Spleen (tissue), 13 donors: ENCODE measurements at places on chromosomes 4 and X.

- peaks cover 20% of the 10 kb centered on the region for H3K4me1 ChIP-seq
- no peaks in the 10 kb centered on the region for H3K27me3 ChIP-seq
- no peaks in the 10 kb centered on the region for H3K36me3 ChIP-seq
Measured at GRCh38 chr4:26220696-26221095, 100.1 kb upstream of the RBPJ start.

DNA sequence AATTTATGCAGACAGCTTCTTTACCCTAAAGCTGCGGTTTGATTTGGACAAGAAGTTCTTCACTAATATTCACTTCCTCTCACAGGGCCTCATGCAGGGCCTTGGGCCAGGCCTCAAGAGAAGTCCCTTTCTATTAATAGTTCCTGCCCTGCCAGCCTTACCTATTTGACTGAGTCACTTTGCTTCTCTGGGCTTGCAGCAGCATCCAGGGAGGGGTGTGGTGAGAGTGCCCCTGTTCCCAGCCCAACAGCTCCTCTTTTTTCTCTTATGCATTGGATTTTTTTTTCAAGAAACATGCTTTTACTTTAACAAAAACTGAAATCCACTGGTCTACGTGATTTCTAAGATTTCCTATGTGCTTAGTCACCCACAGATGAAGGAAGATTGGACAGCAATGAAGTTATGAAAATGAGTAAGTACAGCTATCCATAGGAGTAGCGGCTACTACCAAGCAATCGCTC lies 26.7 kb downstream of the FAM156B start:
- H3K4me3 ChIP-seq: no peak overlapping the region
- no peaks in the 10 kb centered on the region for H3K36me3 ChIP-seq
- DNase-seq: peak; percentile 70
- no peaks in the 10 kb centered on the region for H3K27me3 ChIP-seq
- peak overlapping the region; percentile 45 for H3K27ac ChIP-seq

GRCh38 chrX:44451056-44451455 lies 91.6 kb downstream of the FUNDC1 start:
- no peaks in the 10 kb centered on the region for H3K4me1 ChIP-seq
- no peak overlapping the region for H3K27ac ChIP-seq
- H3K36me3 ChIP-seq: no peaks in the 10 kb centered on the region
- DNase-seq: no peak
- no peaks in the 10 kb centered on the region for H3K27me3 ChIP-seq

DNA sequence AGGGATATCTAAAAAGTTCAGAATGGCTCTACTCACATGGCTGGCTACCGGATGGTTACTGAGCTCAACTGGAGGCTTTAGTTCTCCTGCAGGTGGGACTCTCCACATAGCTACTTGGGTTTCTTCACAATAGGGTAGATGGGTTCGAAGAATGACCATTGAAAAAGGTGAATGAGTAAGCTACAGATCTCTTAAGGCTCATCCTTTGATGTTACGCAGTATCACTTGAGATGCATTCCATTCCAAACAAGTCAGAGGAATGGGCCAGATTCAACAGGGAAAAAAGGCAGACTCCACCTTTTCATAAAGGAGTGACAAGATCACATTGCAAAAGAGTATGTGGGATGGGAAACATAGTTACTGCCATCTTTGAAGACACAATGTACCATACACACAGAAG lies 52.6 kb downstream of the DDX53 start:
- H3K36me3 ChIP-seq: no peaks in the 10 kb centered on the region
- no peaks in the 10 kb centered on the region for H3K27me3 ChIP-seq
- DNase-seq: no peak

DNA sequence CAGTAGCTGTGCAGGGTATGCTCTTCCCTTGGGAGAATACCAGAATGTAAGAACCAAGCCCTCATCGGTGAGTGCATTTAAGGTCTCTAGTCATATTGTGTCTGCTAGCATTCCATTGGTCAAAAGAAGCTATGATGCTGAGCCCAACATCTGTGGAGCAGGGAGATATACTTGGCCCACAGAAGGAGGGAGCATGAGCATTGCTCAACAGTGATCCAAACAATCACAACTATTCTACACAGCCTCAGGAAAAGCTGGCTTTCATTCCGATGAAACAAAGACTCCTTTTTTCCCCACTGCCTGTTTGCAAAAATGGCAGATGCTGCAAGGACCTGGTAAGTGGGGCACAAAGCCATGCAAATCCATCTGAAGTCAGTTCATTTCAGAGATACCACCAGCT lies 80.6 kb upstream of the DHX15 start:
- no peak for DNase-seq
- no peaks in the 10 kb centered on the region for H3K4me1 ChIP-seq
- no peaks in the 10 kb centered on the region for H3K27me3 ChIP-seq
- no peaks in the 10 kb centered on the region for H3K36me3 ChIP-seq
- H3K4me3 ChIP-seq: no peak overlapping the region

DNA sequence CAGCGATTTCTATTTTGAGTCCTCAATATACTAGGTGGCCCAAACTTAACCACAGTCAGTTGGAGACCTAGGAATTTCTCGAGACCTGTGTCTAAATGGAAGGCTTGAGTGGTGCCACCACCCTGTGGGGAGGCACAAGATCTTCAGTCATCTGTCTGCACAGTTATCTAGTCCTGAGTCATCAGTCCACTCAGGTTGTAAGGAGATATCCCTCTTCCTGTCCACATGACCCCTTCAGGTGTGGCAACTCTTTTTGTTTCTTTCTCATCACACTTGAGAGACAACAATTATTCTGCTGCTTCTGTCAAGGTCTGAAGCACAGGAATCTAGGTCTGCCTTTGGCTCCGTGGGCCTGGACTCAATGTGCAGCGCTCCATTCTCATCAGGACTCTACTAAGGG lies 64.4 kb upstream of the IBSP start:
- H3K27me3 ChIP-seq: no peaks in the 10 kb centered on the region
- H3K36me3 ChIP-seq: no peaks in the 10 kb centered on the region

DNA sequence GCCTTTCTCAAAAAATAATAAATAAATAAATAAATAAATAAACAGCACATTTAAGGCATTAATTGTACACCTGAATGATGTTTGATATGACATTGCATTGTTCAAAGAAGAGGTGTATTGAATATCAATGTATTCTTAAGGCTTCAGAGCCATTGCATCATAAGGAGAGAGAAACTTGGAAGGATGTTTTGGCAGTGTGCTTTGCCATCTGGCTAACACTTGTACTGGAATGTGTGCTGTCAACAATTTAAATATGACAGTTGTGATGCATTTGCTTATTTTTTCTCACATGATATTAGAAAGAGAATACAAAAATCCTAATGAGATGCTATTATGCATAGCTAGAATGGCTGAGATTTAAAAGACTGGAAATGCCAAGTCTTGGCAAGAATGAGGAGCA lies 67.8 kb downstream of the FAM133A start:
- no peak overlapping the region for H3K4me3 ChIP-seq
- H3K27me3 ChIP-seq: no peaks in the 10 kb centered on the region
- H3K4me1 ChIP-seq: no peaks in the 10 kb centered on the region
- H3K36me3 ChIP-seq: no peaks in the 10 kb centered on the region
- H3K27ac ChIP-seq: no peak overlapping the region
- DNase-seq: no peak

GRCh38 chrX:133983974-133984845 lies 1.2 kb downstream of the GPC3 start:
- no peak overlapping the region for H3K4me3 ChIP-seq
- H3K36me3 ChIP-seq: no peaks in the 10 kb centered on the region
- no peak overlapping the region for H3K27ac ChIP-seq
- peaks cover 11% of the 10 kb centered on the region for H3K4me1 ChIP-seq
- peaks cover 56% of the 10 kb centered on the region for H3K27me3 ChIP-seq
- DNase-seq: peak; percentile 67

DNA sequence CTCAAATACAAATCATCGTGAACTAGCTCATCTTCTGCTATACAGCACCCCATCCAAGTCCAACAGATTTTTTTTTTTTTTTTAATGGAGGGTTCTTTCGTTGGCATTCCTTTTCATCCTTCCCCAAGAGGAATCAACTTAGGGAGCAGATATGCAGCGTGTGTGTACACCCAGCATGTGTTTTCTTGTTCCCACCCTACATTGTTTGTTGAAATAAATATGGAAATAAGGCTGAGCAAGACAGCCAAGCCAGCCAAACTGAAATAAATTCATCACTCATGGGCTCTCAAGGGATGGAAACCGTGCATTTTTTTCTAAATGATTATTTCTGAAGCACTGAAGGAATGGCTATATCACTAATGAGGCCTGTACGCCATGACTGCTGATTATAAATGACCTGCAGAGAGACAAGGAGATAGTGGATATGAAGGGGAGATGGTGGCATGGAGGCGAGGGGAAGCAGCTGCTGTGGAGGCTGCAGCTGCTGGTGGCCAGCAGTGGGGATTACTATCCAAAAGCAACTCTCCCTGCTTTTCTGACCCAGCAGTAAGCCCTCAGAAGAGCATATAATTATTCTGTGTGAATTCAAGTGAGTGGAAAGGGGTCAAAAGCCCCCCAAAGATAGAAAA lies 173.9 kb downstream of the MGST2 start:
- H3K27me3 ChIP-seq: no peaks in the 10 kb centered on the region
- DNase-seq: no peak
- no peaks in the 10 kb centered on the region for H3K36me3 ChIP-seq
- no peak overlapping the region for H3K27ac ChIP-seq
- no peaks in the 10 kb centered on the region for H3K4me1 ChIP-seq

- no peaks in the 10 kb centered on the region for H3K4me1 ChIP-seq
- H3K36me3 ChIP-seq: no peaks in the 10 kb centered on the region
- DNase-seq: no peak
- no peak overlapping the region for H3K27ac ChIP-seq
Measured at GRCh38 chr4:98711526-98711925, 53.1 kb upstream of the TSPAN5 start.

DNA sequence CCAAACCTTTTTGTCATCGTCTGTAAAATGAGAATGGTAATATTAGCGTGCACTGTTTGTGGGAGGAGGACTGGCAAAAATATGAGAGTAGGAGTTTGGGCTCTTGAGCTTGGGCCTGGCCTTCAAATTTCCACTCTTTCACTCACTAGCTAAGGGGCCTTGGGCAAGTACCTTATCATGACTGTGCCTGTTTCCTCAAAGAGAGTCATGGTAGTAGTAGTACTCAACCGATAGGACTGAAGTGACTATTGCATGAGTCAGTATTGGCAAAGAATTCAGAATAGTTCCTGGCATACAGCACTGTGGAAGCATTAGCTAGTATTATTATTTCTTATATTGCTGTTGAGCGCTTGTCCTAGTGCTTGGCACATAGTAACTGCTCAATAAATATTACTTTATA lies 16.0 kb upstream of the RBM3 start:
- no peaks in the 10 kb centered on the region for H3K27me3 ChIP-seq
- no peaks in the 10 kb centered on the region for H3K36me3 ChIP-seq
- DNase-seq: no peak
- H3K4me1 ChIP-seq: no peaks in the 10 kb centered on the region

DNA sequence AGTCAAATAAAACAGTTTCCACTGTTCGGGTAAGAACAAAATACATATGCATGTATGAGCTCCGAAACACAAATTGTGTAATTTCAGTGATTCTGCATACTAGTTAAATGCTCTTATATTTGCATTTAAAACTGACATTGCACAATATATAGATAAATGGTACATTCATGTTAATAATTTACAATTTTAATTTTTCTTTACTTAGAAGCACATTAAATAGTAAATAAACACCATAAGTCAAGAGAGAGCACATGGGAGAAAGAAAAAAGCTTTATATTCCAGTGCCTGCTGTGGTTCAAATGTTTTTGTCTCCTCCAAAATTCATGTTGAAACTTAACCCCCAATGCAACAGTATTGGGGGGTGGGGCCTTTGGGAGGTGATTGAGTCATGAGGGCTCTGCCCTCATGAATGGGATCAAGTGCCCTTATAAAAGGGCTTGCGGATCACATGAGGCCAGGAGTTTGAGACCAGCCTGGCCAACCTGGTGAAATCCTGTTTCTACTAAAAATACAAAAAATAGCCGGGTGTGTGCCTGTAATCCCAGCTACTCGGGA lies 322.9 kb downstream of the BCOR start:
- H3K4me1 ChIP-seq: peaks cover 20% of the 10 kb centered on the region
- H3K36me3 ChIP-seq: no peaks in the 10 kb centered on the region
- H3K4me3 ChIP-seq: no peak overlapping the region
- DNase-seq: no peak
- no peaks in the 10 kb centered on the region for H3K27me3 ChIP-seq

GRCh38 chr4:69823048-69823447 lies 36.9 kb downstream of the SULT1E1 start:
- H3K27ac ChIP-seq: no peak overlapping the region
- H3K4me1 ChIP-seq: no peaks in the 10 kb centered on the region
- no peak overlapping the region for H3K4me3 ChIP-seq
- no peaks in the 10 kb centered on the region for H3K36me3 ChIP-seq

DNA sequence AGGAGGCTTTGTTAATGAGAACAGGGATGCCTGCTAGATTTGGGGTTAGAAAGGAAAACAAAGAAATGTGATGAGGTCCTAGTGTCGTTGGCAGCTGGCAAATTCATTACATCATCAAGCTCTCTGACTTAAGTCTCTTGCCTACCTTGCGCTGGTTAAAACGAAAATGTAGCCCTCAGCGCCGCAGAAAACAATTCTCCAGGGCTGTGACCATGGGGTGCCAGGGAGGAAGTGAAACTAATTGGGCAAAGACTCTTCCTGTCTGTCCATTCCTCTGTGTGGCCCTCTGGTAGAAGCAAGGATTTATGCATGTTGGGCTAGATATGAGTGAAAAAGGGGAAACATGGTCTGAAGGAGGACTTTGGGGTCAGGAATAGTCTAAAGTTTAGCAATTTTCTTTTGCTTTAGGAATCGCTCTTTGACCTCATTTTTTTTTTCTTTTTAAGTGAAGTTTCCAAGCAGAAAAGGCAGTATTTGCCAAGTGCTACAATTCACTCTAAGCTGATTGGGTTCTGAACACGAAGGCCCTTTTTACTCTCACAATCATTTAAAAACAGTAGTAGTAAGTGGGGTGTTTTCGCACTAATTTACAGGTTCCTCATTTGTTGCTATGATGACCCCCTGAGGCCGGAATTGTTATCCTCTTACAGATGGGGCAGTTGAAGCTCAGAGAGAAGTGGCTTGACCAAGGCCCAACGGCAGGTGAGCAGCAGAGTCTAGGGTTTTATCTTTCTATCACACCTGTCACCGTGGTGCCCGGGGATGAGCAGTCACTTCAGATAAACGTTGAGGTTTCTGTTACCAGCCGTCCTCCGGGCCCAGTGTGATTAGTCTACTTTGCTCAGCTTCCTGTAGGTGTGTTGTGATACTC lies 27.3 kb upstream of the CHRNA9 start:
- peaks cover 80% of the 10 kb centered on the region for H3K4me1 ChIP-seq
- peak; percentile 87 for DNase-seq
- no peaks in the 10 kb centered on the region for H3K36me3 ChIP-seq
- H3K27ac ChIP-seq: peak overlapping the region; percentile 92

DNA sequence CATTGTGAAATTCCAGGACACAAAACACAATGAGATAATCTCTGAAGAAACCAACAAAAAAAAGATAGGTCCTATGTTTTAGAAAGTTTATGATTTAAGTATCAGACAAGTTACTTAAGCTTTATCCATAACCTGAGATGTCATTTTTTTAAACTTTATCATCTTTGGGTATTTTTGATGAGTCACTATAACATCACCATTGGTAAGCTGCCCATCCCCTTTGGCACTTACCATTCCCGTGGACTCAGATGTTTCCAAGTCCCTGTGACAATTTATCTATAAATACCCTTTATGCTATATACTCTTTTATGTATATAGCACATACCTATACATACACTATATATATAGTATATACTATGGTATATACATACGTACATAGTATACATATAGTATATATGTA lies 198.9 kb upstream of the GEMIN8 start:
- no peak overlapping the region for H3K4me3 ChIP-seq
- DNase-seq: no peak
- no peaks in the 10 kb centered on the region for H3K36me3 ChIP-seq
- no peaks in the 10 kb centered on the region for H3K27me3 ChIP-seq
- H3K27ac ChIP-seq: no peak overlapping the region

GRCh38 chr4:138686106-138686835 lies 329.3 kb upstream of the NOCT start:
- no peak overlapping the region for H3K4me3 ChIP-seq
- H3K27ac ChIP-seq: no peak overlapping the region
- no peaks in the 10 kb centered on the region for H3K27me3 ChIP-seq
- no peaks in the 10 kb centered on the region for H3K36me3 ChIP-seq
- H3K4me1 ChIP-seq: no peaks in the 10 kb centered on the region
